ENCODE measurements at places on chromosomes 3 and 15.

DNA sequence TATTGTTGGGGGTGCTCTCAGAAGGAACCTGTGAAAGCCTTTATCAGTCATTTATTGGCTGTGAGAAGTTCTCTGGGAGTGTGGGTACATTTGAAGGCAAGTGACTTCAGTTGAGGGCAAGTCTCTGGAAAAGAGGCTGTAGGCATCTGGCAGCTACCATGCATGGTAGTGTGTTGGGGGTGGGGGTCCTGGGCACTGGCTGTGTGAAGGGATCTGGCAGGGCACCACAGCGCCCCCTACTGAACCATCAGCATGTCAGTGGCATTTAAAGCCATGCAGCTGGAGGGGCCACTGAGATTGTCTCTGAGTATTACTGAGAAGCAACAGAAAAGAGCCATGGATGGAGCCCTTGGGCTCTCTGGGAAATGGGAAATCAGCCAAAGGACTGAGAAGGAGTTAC, 30.6 kb downstream of the CRTAP start:
- DNase-seq = no peak

- no peak for DNase-seq
These were observed 492.8 kb upstream of the MDFIC2 start for GRCh38 chr3:70805061-70805889.

GRCh38 chr3:184812662-184813042, 686 bp downstream of the VPS8 start:
- DNase-seq = no peak

DNA sequence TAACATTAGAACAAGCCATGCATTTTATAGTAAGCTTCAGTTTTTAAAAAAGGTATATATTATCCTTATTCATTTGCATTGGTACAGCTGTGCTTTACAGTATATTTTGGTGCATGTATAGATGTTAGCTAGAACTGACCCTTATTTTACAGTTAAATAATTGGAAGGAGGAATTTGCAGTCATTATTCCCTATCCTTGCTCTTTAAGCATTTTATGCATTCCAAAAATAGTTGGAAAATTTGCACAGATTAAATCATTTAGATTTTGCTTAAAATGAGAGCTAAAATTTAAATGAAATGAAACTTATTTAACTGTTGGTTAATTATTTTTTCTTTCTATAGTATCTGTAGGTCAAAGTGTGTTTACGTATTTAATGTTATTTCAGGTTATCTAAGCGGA, 667.1 kb downstream of the NAALADL2 start:
- DNase-seq = no peak

DNA sequence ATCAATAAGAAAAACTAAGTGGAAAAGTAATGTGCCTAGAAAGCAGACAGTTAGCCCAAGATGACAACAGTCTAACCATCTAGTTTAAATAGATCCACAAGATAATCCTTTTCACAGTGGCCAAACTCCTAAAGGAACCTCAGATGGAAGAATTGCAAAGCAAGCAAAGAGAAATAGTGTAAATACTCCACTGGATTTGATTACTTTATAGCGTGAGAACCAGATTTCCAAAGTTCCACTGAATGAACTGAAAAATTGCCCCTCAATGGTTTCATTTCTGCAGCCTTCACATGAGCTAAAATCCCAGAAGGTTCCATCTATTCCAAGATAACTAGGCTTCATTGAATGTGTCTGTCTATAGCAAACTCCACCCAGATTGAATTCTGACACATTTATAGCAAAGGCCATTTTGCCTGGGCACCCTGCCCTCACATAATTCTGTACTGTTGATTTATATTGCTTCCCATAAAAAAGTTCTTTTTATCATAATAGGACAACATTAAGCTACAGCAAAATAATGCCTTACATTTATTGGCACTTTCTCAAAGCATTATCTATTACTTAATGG, 129.7 kb upstream of the THBS1 start:
- no peak for DNase-seq

- DNase-seq = no peak
These were observed 301.8 kb upstream of the PDZRN3 start for GRCh38 chr3:73926360-73927202.

GRCh38 chr15:40081691-40082194, 26.9 kb downstream of the BMF start:
- DNase-seq = no peak

DNA sequence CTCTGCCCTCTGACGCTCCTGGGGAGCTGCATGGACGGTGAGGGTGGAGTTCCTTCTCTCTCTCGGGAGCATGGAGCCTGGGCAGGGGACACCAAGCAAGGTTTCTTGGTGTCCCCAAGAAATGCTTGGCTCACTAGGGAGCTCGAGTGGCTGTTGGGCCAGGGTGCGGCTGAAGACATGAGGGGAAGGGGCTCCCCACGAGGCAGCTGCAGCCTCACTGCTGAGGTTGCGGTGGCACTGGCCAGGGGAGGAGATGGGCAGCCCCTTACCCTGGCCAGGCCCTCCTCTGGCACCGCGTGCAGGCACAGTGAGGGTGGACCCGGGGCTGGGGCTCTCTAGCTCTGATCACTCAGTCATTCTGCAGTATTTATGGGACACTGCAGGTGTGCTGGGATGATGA, 43.5 kb upstream of the SLC41A3 start:
- peak; percentile 37 for DNase-seq

GRCh38 chr3:129586746-129587430, 19.6 kb downstream of the PLXND1 start:
- no peak for DNase-seq

DNA sequence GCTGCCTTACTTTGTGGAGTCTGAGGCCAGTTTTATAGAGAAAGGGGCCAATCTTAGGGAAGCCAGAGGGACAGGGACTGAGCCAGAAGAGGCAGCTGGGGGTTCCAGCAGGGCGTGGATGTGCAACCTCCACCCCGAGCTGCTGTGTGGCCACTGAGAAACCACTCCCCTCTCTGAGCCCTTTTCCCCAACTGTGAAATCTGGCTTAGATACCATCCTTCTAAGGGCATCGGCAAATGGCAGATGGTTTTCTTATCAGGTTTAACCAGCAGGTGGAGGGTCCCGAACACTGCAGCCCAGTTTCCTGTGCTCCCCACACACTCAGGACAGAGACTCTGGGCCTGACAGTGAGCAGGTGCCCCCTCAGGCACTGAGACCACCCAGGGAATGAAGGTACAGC, 55.8 kb upstream of the SLC6A6 start:
- DNase-seq = no peak

- DNase-seq = peak; percentile 63
These were observed 47.2 kb upstream of the KPNA4 start for GRCh38 chr3:160612386-160613075.

DNA sequence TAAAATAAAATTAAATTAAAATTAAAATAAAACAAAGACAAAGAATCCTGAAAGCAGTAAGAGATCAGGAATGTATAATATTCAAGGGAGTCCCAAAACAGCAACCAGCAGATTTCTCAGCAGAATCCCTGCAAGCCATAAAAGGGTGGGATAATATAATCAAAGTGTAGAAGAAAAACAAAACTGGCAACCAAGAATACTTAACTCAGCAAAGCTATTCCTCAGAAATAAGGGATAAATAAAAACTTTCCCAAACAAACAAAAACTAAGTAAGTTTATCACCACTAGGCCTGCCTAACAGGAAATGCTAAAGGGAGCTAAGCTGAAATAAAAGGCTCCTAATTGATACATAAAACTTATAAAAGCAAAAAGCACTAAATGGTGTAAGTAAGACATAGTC, 29.8 kb downstream of the THBS1 start:
- no peak for DNase-seq

GRCh38 chr3:110905121-110905520, 166.5 kb upstream of the NECTIN3 start:
- no peak for DNase-seq

DNA sequence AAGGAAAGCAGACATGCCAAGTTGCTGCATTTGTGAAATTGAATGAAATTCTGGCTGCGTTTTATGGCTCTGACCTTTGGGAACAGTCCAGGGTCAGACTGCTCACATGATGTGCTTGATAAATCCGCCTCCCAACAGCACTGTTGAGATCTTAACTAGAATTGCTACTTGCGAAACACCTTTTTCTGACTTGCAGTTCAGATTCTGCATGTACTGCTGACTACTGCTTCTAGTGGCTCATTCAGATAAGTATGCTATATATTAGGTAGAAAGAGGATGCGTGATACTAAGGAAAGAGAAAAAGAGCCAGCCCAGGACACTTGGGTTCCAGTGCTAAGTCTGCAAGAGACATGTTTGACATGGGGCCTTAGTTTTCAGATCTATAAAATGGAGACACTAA, 129.4 kb downstream of the LPP start:
- DNase-seq = no peak

DNA sequence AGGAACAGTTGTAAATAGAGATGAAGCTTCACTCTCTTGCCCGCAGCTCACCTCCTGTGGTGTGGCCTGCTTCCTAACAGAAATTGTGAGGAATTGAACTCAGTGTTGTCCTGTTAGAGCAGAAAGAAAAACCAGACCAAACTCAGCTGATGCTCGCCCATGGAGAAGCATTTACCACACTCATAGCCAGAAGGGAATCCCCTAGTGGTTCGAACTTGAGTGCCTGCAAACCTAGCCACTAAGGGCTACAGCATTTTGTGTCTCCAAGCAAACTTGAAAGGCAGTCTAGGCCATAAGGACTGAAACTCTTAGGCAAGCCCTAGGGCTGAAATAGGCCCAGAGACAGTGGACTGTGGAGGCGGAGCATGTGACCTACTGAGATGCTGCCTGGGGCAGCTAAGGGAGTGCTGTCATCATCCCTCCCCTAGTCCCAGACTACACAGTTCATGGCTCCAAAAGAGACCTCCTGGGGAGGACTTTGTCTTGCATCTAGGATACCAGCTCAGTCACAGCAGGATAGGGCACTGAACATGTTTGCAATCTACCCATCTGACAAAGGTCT, 44.5 kb upstream of the MCTP2 start:
- no peak for DNase-seq

DNA sequence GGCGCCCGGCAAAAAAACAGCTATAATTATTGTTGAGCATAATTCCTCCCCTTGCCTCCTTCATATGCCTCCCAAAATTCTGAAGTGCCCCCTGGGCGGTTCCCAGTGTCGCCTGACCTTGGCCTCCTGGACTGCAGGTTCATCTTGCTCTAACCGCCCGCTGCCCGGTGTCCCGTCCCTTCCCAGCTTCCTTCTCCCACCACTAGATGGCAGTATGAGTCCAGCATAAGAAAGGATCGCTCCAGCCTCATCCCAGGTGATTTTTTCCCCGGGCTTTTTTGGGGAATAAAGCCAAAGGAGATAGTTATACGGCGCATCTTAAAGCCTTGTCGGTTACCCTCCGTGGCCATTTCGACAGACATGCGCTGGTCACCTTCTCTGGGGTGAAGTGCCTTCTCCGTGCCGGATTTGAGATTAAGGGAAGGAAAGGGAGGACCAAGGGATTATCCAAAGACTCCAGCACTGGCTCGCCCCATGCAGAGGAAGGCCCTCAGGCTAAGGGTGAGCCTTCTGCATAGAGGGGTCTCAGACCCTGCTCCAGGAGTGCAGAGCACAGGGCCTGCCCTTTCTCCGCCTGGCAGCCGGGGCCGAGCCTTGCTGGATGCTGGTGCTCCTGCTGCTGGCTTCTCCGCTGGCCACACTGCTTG, 45.8 kb upstream of the TRA2B start:
- DNase-seq = peak; percentile 75

- no peak for DNase-seq
These were observed 15.8 kb upstream of the SAMMSON start for GRCh38 chr3:69983546-69984265.

GRCh38 chr3:53820756-53821580, 25.3 kb downstream of the CHDH start:
- DNase-seq = peak; percentile 65

DNA sequence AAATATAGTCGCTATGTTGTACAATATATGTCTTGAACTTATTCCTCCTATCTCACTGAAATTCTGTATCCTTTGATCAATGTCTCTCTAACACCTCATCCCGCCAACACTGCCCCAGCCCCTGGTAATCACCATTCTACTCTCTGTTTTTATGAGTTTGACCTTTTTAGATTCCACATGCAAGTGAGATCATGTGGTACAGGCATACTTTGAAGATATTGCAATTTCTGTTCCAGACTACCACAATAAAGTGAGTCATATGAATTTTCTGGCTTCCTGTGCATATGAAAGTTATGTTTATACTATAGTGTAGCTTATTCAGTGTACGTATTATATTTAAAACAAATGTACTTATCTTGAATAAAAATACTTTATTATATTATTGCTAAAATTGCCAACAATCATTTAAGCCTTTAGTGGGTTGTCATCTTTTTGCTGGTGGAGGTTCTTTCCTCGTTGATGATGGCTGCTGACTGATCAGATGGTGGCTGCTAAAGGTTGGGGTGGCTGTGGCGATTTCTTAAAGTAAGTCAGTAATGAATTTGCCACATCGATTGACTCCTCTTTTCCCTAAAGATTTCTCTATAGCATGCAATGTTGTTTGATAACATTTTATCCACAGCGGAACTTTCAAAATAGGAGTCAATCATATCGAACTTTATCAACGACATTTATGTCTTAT, 257.2 kb downstream of the NFKBIZ start:
- no peak for DNase-seq

DNA sequence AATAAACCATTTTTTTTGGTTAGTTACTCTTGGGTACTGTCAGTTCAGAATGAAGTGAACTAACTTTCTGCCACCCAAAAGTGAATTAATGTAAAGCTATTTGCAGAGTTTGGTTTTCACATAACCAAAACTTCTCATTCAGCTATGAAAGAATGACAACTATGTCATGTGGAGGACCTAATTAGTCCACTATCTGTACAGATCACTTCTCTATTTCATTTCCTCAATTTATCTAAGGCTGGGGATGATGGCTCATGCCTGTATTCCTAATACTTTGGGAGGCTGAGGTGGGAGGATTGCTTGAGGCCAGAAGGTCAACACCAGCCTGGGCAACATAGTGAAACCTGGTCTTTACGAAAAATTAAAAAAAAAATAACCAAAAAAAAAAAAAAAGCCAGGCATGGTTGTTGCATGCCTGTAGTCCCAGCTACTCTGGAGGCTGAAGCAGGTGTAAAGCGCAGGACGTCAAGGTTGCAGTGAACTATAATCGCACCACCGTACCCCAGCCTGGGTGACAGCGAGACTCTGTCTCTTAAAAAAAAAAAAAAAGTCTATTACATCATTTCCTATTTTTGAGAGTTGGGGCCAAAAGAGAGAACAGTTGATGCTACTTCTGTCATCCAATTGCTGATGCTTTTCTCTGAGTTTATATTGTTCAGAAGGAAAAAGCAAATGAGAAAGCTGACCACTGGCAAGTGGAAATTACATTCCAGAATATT, 8.7 kb downstream of the HYPK start:
- no peak for DNase-seq

DNA sequence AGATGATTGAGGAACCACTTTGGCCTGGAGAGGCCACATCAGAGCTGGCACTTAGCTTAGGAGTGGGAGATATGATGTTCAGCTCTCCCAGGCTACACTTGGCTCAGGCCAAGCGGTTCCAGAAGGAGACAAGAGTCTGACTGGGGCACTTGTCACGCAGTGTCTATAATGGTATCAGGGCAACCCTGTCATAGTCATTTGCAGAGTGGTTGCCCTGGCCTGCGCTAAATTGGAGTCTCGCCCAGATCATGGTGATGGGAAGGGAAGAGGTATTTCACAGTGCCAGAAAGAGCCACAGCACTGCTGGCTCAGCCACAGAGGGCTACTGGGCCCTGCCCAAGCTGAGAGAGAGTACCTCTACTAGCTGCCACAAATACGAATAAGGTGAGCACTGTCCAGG, 186.9 kb upstream of the CRBN start:
- no peak for DNase-seq

GRCh38 chr3:179308001-179308400, 14.8 kb upstream of the ZNF639 start:
- DNase-seq = no peak

- no peak for DNase-seq
These were observed 48.5 kb downstream of the MBNL1 start for GRCh38 chr3:152317184-152317583.
